GM12864 (cell line): ENCODE measurements at places on chromosomes 4 and X.

- DNase-seq: no peak
These were observed 78.9 kb downstream of the UGT8 start for GRCh38 chr4:114677346-114677979.

DNA sequence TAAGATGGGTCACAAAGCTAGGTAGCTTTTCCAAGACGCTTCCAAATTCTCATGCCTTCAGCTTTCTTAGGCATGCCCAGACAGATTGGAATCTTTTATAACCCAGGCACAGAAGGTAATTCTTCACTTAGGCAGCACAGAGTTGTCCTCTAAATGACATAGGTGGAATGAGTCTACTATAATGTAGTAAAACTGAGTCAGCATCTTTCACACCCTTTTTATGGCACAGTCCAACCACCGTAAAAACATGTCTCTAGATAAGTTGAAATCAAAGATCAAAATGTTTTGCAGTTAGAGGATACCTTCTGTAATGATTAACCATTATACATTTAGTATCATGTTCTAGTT lies 128.4 kb upstream of the FAT1 start:
- DNase-seq: no peak

- no peak for DNase-seq
These were observed 112.0 kb downstream of the SHROOM3 start for GRCh38 chr4:76546759-76547742.

DNA sequence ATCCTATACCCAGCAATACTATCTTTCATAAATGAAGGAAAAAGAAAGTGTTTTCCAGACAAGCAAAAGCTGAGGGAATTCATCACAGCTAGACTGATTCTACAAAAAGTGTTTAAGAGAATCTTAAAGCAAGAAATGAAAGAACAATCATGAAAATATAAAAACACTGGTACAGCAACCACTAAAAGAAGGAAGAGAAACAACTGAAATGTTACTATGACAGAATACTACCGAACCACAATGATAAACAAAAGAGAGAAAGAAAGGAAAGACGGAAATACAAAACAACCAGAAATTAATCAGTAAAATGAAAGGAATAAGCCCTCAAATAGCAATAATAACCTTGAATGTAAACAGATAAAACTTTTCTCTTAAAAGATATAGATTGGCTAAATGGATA lies 110.8 kb upstream of the AFF2 start:
- DNase-seq: no peak
